GM13977 (cell line): ENCODE measurements at places on chromosomes 11 and 22.

- DNase-seq, result no peak
Measured at GRCh38 chr11:117869604-117870003, 6.9 kb downstream of the FXYD6 start.

- DNase-seq, result peak; percentile 66
Measured at GRCh38 chr22:30705710-30706651, 11.3 kb downstream of the OSBP2 start.

DNA sequence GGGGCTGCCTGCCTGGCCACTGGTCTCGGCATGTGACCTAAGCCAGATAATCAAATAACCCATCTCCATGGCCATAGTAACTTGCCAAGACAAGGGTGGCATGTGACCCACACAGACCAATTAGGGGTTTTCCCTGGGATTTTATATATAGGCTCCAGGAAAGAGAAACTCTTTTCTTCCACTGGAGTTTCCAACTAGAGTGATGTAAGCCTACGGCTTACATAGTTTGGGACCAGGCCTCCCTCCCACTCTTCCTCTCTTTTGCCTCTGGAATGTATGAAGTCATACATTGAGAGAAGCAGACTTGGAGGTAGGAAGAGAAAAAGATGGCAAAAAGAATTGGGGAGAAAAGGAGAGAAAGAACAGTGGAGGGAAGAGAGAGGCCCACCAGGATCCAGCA, 84.6 kb upstream of the LDLRAD3 start:
- DNase-seq, result no peak

DNA sequence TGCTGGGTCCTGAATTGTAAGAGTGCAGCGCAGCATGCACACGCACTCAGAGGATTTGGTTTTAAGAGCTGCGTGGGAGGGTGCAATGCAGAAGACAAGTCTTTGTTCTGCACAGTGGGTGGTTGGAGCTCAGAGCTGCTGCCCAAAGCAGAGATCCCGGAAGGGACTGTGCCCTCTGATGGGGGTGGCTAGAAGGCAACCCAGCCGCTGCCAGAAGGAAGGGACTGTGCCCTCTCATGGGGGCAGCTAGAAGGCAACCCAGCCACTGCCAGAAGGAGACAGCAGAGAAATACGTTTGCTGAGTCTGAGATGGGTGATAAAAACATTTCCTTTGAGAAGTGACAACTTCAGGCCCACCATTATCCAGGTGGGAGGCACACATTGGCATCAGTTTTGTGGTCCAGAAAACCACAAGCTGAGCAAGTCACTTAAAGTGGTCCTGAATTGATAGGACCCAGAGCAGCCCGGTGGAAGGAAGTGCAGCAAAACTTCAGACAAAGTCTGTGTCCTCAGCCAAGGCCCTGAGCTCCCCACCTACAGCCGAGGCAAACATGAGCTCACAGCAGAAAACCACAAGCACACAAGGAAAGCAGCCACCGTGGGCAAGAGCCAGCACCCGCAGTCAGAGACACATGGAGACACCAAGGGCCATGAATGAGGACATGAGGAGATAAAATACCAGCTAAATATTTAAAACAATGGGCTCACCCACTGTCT, 4.3 kb downstream of the KRTAP5-6 start:
- no peak for DNase-seq

DNA sequence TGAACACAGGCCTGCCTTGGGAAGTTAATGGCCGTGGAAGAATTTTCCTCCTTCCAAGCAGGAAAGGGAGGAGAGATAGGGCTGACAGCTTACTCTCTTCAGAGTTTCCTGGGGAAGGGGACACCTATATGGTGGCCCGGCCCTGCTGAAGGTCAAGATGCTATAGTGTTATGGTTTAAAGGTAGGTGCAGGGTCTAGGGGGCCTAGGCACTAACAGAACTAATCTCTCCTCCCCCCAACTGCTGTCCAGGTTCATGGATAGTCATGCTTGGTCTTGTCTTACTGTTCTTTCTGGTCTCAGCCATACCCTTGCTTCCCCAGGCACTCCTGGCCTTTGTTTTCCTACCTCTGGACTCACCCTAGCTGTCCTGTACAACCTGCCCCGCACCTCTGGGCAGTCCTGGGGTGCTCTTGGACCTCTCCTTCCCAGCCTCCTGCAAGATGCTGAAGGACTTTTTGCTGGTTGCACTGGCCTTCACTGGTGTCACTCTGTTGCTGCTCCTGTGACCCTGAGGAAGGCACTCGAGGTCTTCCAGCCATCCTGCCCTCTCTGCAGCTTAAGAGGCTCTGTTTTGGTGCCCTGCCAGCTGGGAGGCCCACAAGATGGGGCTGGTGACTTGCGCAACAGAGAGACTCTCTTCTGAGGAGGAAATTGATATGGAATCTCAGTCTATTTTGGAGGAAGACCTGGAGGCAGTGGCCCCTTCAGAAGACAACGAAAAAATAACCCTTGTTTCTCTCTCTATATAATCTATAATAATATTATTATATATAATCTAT, 17.9 kb downstream of the SEC14L3 start:
- DNase-seq, result no peak

GRCh38 chr11:130024361-130024760, 21.7 kb upstream of the PRDM10 start:
- no peak for DNase-seq

DNA sequence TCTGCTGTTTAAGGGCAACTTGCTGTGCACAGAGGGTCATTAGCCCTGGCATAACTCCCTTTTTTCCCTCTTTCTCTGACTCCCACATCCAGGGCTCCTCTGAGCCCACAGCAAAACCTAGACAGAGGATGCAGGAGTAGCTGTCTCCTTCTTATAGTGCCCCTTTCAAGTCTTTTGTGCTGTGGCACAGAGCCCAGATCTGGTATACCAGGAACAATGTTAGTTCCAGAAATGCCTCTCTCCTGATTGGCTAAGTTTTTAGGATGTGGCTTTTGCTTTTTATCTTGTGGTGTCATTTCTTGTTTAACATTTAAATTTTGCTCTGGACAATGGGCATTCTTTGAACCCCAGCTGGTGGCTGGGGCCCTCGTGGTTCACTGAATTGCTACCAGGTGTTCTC, 25.6 kb upstream of the RRM1 start:
- DNase-seq, result no peak

DNA sequence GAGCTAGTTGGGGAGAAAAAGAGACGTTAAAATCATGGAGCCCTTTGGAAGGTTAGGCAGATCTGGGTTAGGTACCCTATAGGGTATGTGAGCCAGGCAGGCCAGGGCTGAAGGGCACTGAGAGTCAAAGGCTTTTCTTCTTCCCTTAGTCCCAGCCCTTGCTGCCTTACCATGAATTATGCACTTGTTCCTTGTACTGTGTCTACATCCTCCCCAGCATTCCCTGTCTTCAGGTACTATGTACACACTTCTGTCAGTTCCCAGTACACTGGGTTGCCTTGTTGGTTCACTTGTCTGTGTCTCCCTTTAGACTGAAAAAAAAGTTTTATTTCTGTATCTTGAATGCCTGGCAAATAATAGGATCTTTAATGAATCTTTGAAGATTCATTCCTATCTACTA, 16.9 kb downstream of the RNF185 start:
- no peak for DNase-seq

GRCh38 chr22:32754413-32755041, 47.0 kb upstream of the TIMP3 start:
- no peak for DNase-seq

DNA sequence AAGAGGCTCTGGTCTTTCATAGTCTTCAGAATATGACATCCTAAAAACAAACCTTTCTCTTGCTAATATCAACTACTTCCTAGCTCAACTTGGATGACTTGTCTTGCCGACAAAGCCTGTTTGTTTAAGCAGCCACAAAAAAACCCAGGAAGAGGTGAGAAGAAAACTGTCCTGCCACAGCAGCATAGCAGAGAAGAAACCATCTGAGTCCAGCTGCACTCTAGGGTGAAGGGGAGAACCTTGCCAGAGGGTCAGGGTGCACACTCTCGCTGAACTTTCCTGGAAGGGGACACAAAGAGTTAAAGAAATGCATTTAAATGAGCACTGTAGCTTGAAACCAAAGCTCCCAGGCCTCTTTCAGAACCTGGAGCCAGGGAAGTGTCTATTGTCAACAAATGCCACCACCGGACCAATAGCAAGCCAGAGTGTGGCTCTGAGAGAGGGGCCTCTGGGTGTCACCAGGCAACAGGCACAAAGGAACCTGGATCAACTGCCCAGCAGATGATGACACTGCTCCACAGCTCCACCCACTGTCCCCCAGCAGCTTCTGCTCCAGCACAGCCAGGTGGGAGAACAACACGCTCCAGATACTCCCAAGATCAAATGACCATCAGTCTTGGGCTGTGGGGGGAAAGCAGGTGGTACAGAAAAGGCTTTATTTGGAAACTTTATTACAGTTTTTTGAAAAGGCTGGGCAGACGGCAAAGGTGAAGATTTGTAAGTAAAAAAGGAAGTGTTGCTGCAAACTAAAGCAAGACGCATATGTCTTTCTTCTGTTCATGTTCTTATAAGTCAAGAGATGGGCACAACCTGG, 105.7 kb downstream of the RASSF10 start:
- no peak for DNase-seq

DNA sequence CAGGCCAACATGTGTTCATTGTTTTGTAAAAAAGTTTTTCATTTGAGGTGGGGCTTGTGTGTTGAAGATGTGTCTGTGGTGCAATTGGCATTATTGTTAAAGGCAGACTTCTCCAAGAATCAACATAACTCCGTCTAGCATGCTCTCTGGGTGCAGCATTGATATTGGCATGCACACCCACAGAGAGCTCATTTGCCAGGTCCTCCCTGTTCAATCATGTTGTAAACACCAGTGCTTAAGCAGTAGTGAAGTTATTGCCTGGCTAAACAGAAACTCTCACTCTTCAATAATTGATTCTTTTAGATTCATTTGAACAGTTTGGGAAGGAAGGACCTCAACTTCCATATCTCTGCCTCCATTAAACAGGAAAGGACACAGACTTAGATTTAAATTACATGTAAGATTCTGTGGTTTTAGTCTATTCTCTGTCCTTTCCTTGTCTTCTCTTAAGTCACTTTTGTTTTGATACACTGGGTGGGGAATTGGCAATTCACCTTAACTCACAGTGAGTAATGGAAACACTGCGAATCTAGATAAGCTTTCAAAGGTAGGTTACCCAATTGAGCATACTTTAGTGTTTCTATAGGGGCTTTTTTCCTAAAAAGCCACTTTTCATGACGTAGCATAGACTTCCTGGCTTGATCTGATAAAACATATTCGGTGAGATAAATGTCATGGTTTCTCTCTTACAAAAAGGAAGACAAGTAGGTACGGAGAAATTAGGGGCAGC, 30.8 kb upstream of the EXPH5 start:
- no peak for DNase-seq

- DNase-seq, result peak; percentile 38
Measured at GRCh38 chr11:34313099-34313517, 44.7 kb downstream of the ABTB2 start.

- no peak for DNase-seq
Measured at GRCh38 chr22:46286006-46286405, 10.7 kb upstream of the GTSE1 start.
